ENCODE measurements at places on chromosomes 16 and 17.

DNA sequence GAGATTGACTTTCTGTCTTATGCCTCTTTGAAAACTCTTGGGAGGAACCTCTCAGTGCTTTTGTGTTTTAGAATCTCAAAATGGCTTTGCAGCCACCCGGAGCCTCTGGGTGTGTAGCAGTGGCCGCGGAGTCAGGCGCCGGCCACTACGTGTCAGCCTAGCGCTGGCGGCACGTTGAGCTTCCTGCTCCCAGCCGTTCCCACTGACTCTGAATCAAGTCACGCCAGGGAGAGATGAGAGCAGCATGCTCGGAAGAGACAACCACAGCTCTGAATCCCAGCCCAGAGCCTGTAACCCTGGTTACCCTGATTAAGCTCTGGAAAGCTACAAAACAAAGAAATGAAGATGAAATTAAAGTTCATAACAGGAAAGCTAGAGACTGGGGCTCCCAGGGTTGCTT lies 97.4 kb upstream of the CACNG5 start:
- DNase-seq, result no peak

DNA sequence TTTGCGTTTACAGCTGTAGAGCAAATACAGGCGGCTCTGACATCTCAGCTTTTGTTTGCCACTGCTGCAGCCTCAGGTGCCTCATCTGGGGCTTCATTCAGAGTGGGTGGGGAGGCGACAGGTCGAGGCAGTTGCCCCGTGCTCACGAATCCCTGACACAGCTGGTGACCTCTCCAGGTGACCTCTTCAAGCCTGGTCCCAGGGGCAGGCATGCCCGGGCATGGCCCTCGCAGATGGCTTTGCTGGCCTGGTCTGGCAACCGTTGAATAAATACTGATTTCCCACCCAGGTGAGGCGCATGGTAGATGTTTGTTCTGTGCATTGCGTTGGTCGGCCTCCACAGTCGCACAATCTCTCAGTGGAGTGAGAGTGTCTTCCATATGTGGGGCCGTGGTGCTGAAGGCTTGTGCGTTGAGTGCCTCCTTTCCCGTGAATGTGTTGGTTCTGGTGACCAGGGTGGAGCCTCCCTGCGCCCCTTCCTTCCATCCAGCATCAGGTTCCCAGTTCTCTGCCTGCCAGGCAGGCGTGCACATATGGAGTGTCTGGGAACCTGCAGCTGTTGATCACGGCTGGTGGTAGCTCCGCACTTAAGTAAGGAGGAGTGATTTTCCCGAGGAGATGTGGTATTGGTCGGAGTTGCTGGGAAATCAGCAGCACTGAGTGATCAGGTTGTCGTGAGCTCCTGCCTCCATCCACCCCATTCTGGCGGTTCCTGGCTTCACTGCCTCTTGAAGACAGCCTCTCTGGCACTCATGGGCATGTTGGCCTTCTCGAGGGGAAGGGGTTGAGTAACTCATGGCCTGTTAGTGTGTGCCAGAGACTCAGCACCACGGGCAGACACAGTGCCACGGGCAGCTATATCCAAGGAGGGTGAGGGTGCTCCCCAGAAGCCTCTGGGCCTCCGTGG lies 149.7 kb downstream of the RPTOR start:
- no peak for DNase-seq

- DNase-seq, result peak; percentile 72
These were observed 15.2 kb downstream of the CLTC start for GRCh38 chr17:59634632-59635541.

GRCh38 chr17:66518677-66519076 lies 216.3 kb downstream of the PRKCA start:
- no peak for DNase-seq

GRCh38 chr17:31371511-31372097 lies 19.9 kb upstream of the RAB11FIP4 start:
- no peak for DNase-seq

DNA sequence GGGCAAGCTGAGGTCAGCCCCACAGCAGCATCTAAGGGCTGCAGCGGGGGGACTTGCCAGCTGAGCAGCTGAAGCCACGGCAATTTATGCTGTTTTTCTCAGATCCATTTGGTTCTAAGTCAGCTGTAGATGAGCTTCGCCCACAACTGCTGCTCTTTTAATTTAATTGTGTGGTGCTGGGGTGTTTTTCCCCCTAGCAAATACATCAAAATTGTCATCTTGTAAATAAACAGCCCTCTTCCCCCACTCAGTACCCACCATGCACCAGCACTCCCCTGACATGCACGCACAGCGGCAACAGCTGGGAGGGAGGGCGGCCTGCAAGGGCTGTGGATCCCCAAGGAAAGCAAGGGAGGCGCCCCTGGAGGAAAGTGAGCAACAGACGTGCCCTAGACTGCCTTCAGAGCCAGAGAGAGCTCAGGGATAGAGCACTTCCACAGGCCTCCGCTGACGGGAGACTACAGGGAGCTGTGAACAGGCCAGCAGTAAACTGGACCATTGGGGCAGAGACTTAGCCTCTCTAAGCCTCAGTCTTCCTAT lies 149.5 kb downstream of the TMEM132E start:
- DNase-seq, result no peak

GRCh38 chr17:8080208-8080798 lies 7.2 kb downstream of the ALOX12B start:
- DNase-seq, result no peak

DNA sequence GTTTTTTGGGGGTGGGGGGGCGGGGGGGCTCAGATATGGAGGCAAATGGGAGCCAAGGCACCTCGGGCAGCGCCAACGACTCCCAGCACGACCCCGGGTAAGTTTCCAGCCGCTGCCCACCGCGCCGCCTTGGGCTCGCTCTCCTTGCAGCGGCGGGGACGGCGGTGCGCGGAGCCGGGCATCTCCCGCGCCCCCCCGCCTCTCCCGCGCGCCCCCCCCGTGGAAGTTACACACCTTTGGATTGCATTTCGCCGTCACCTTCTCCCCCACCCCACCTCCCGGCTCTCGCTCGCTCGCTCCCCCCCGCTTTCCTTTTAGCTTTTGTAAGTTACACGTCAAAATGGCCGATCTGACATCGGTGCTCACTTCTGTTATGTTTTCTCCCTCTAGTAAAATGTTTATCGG lies 387 bp downstream of the MSI2 start:
- peak; percentile 31 for DNase-seq

GRCh38 chr17:34981538-34982241 lies 1.4 kb downstream of the LIG3 start:
- no peak for DNase-seq

GRCh38 chr17:5770441-5771270 lies 186.3 kb upstream of the NLRP1 start:
- no peak for DNase-seq

DNA sequence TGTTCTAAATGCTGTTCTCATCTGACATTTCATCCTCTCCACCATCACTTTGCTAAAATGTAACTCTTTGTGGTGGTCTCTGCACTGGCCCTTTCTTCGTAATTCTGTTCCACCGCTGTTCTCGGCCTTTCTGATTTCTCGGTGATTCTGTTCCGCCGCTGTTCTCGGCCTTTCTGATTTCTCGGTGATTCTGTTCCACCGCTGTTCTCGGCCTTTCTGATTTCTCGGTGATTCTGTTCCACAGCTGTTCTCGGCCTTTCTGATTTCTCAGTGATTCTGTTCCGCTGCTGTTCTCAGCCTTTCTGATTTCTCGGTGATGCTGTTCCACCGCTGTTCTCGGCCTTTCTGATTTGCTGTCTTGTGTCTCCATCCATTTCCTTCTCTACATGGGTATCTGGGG lies 12.3 kb downstream of the FOXF1 start:
- no peak for DNase-seq

DNA sequence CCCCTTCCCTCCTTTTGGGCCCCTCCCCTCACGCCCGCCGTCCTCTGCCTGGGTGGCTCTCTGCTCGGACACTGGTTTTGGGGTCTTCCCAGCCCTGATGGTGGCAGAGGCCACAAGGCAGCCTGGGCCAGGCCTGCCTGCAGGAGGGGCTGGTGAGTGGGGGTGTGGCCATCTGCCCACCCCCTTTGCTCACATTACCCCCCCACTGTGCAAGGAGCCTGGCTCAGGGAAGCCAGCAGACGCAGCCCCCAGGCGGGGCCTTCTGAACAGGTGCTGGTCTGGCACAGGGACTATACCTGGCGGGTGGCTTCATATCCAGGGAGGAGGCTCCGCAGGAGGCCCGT lies 10.7 kb upstream of the ZFPM1 start:
- no peak for DNase-seq

DNA sequence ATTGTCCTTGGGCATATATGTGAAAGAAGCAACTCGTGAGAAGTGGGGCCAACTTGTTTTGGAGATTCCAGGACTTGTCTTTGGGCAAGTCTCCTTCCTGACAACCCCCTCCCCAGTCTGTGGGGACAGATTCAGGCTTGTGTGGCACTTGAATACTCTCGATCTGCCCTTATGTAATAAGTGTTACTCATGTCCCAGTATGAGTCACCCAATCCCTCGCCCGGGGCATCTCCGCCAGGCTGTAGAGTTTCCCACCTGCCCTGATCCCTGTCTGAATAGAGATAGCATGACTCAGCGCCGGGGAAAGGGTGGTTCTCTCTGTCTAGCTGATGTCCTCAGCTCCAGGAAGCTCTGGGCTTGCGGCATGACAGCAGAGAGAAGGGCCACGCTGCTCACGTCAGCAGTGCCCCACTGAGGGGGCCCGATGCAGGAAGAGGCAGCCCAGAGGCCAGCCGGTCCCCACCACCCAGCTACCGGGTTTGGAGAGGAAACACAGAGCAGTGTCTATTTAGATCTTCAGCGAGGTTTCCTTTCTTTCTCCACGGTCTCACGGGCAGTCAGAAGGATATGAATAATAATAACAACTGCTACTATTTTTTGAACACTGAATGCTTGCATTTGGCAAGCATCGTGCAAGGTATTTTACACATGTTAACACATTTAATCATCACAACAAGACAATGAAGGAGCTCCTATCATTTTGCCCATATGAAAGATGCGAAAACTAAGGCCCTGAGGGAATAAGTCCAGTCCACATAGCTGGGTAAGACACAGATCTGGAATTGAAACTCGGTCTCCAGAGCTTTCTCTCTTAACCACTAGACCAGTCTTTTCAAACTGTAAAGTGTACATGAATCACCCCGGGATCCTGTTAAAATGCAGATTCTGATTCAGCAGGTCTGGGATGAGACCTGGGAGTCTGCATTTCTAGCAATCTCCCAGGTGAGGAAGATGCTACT lies 426.7 kb upstream of the MAF start:
- DNase-seq, result peak; percentile 86

DNA sequence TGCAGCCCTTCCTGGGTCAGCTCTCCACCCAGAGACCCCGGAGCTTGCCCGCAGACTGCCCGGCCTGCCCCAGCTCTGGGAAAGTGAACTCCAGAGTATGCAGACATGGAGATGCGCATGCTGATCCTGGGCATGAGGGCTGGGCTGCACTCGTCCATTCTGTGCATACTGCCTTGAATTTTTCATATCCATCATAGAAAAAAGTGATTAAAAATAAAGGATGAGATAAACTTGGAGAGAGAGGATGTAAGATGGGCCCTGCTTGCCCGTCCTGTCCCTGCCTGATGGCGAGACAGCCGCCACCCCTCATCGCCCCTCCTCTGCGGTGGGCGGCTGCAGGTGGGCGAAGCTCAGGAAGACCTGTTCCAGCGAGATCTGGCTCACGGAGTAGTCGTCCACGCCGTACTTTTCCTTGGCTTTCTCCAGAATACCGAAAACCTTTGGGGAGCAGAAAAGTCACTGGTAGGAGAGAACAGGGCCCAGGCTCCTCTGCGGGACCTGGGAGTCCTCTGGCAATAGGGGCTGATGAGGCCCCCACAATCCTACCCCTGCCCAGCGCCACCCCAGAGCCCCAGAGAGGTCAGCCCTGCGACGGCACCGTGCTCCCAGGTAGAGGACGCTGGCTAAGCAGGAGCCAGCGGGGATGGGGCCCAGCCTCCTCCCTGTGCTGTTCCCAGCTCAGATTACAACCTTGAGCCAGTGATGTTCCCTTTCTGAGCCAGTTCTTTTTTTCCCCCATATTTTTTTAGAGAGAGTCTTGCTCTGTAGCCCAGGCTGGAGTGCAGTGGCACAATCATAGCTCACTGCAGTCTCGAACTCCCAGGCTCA lies 8.7 kb upstream of the RNPS1 start:
- no peak for DNase-seq

GRCh38 chr17:7912927-7913524 lies 3.1 kb downstream of the RNF227 start:
- peak; percentile 73 for DNase-seq

DNA sequence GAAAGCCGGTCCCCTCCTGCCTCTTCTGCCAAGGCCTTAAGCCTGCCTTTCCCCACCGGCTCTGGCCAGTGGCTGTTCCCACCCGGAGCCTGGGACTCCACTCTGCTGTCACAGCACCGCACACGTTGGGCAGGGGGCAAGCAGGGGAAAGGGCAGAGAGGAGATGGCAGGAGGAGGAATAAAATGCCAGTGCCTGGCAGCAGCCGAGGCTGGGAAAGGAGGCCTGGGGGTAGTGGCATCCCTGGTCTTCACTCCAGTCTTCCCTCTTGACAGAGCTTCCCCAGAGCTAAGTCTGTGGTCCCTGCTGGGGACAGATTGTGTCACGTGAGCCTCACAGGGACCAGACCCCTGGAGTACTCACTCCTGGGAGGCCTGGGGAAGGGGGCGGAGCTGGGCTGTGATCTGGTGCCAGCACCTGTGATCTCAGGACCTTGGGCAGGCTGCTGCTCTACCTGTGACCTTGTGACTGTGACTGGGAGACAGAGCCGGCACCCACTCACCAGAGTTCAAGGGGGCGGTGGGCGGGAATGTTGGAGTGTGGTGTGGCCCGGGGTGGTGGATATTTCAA lies 97.2 kb upstream of the GSE1 start:
- no peak for DNase-seq

GRCh38 chr16:76910931-76911330 lies 280.1 kb upstream of the MON1B start:
- peak; percentile 33 for DNase-seq

GRCh38 chr16:30011714-30012504 lies 1.1 kb upstream of the DOC2A start:
- no peak for DNase-seq

GRCh38 chr17:70109497-70109896 lies 34.5 kb downstream of the KCNJ16 start:
- DNase-seq, result no peak

GRCh38 chr17:41483991-41484826 lies 3.3 kb upstream of the KRT35 start:
- peak; percentile 19 for DNase-seq

DNA sequence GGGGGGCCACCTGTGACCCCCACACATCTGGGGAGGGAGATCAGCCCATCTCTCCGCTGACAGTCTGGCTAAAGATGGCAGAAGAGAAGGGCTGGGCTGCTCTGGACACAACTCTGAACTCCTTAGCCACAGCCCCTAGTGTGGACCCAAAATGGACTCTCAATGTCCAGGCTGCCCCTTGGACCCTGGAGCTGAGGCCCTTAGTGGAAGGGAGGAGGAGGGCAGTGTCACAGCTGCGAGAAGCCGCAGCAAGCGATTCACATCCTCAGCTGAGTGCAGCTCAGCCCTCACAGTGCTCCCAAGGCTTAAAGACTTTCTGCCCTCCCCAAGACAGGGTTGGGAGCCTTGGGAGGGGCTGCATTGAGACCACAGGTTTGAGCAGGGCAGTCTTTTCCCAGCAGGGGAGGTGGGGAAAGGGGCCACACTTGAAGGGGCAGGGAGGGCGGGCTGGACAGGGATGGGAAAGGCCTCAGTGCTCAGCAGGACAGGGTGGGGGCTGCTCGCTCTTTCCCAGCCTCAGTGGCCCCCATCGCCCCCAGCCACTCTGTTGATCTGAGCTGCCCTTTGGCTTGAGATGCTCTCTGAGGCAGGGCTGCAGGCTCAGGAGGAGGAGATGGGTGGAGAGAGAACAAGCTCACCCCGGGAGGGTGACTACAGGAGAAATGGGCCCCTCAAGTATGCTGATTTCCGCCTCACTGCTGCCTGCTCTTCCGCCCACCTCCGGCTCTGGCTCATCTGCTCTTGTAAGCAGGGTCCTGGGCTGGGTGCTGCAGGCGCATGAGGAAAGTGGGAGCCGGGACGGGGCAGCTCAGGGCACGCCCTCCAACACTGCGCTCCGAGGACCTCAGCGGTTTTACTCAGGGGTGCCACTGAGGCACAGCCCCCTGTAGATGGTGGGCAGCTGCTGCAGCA lies 50.9 kb upstream of the MTSS2 start:
- DNase-seq, result no peak
